ENCODE measurements at places on chromosomes 2 and 18.

DNA sequence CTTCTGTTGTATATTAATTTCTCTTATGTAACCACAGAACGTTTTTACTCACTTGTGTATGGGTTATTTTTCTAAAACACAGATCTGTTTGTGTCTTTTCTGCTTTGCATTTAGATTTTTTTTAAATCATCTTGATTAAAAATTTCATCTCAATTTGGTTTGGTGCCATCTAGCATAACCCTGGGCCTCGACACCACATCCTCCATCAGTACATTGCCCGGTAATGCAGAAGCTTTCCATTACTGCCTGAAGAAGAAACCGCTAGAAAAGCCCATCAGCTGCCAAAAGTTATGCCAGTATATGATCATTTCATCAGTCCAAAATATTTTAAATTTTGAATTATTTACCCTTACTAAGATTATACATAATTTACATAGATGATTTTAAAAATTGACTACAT lies 26.2 kb downstream of the MAPRE2 start:
- no peak for DNase-seq

DNA sequence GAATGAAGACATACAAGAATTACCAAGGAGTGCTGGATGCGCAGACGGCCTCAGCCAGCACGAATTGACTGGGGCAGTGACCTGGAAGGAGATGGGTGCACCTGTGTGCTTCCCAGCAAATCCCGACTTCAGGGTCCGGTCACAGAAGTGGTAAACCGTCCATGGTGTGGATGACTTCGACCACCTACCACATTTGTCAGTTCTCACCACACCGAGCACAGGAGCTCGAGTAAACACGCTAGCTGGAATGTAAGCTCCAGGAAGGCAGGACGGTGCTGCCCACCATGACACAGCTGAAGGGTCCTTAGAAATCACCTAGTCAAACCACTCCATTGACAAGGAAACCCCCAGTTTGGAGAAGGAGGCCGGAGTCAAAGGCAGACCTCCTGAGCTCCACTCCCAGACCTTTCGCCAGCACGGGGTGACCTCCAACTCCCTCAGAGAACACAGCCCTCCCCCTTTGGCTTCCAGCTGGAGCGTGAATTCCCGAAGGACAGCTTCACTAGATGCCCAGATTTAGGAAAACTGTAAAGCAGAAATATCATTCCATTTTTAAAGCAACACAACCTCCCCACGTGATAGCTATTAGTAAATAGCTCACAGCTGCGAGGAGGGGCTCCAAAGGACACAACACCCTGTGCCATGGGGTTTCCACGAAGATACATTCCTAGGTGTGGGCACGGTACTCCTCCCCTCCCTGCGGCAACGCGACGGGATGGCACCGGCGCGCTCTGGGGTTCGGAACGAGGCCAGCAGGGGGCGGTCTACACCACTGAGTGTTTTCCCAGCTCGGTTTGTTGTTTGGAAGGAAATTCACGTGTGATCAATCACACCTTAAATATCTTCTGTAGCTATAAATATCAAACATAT lies 34.1 kb upstream of the GNAL start:
- no peak for DNase-seq

DNA sequence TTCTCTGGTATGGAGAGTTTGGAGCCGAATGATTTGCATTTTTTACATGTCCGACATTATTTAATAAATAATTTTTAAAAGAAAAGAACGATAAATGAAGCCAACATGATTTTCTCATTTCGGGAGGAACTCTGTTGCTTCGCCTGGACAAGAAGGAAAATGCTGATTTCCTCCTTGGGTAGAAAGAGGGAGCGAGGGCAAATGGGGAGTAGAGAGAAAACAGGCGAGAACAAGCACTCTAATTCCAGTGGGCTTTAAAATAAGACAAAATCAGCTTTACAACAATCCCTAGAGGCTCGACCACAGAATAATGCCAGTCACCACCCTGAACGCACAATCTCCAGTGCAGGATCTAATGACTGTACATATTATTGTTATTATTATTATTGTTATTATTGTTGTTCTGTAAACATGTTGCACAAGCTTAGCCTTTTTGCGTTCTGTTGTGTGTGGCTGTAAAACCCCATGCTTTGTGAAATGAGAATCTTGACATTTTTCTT lies 3.7 kb downstream of the DLX1 start:
- no peak for DNase-seq

DNA sequence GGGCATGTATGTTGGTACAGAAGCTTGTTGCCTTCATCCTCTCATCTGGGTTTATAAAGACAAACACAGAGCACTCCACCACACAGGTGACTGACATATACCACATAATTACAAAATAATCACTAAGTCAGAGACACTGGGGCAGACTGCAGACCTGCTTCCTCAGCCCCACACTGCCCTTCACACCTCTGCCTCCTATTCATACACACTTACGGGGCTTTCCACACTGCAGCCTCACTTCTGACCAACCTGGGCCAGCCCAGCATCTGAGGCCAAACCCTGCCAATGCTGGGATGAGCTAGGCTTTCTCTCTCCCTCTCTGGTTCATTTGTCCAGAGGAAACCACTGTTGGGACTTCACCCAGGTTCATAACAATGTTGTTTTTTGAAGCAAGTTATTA lies 4.5 kb downstream of the EMX1 start:
- DNase-seq, result no peak

- DNase-seq, result no peak
These were observed 24.7 kb downstream of the MGAT5 start for GRCh38 chr2:134278553-134278952.

DNA sequence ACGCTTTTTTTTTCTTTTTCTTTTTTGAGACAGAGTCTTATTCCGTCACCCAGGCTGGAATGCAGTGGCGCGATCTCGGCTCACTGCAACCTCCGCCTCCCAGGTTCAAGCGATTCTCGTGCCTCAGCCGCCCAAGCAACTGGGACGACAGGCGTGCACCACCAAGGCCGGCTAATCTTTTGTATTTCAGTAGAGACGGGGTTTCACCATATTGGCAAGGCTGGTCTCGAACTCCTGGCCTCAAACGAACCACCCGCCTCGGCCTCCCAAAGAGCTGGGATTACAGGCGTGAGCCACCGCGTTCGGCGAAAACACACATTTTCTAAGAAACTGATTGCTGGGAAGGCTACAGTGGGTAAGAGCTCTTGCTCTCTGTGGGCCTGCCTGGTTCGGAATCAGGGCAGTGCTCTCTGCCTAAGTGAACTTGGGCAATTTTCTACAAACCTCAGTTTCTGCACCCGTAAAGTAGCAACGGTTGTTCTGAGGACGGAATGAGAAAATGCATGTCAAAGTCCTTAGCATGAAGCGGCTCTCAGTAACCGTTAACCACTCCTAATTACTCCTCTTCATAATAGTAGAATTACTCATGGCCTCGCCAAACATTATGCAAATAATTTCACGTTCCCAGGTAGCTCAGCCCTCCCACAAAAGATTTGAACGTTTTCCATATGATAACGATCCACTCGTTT lies 1.0 kb upstream of the PMAIP1 start:
- DNase-seq, result no peak

GRCh38 chr2:48015421-48015820 lies 109.1 kb upstream of the FBXO11 start:
- DNase-seq, result no peak
